ENCODE measurements at places on chromosomes 6 and 20.
A peak's percentile ranks its signal among the peaks of the same experiment; 100 is the strongest.

DNA sequence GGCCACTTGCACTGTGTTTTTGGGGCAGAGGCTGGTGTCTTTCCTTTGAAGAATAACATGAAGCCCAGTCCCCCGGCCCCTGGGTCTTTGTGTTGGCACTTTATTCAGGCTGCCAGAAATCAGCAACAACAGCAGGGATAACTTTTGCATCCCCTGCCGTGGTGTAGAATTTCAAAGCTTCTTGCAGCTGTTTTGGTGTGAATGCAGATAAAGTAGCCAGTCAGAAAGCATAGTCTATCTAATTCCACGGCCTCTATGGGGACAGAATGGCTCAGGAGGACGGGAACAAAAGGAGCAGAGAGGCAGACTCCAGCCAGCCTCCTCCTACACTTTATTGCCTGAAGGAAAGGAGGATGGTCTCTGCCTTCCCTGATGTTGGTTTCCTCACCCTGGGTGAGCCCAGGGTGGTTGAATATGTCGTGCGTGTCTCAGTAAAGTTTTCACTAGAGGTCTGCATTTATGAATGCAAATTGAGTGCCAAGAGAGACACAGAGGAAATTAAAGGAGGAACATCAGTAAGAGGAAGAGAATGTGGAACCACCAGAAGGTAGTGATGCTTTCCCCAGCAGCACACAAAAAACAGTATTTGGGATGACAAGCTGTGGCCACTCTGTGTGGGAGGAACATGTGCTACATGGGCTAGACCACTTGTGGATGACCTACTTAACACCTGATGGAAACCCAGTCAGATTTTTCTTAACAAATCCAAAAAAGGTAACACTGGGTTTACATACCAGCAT is 125.9 kb upstream of the TRAF3IP2 start:
- DNase-seq, result no peak

DNA sequence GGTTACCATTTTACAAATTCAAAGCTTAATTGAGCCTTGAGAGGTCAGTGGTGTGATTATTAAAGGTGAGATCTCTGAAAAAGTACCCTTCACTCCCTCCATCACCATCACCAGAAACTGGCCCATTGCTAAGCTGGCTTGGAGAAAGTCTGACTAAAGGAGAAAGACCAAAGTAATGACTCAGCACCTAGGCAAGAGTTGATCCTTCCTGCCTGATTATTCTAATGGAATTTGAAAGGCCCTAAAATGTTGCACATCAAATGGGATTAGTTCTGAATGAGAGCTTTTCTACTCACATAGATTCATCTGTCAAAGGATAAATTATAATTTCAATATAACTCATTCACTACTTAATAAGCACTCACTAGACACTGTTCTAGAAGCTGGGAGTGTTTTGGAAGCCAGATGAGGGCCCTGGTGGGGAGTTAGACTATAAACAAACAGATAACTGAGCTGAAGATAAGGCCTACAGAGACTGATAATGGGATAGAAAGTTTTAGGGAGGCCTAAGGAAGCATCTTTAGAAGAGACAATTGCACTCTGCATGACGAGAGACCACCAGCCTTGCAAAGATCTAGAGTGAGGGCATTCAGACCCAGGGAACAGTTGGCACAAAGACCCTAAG is 366.7 kb downstream of the SYNE1 start:
- DNase-seq, result no peak

DNA sequence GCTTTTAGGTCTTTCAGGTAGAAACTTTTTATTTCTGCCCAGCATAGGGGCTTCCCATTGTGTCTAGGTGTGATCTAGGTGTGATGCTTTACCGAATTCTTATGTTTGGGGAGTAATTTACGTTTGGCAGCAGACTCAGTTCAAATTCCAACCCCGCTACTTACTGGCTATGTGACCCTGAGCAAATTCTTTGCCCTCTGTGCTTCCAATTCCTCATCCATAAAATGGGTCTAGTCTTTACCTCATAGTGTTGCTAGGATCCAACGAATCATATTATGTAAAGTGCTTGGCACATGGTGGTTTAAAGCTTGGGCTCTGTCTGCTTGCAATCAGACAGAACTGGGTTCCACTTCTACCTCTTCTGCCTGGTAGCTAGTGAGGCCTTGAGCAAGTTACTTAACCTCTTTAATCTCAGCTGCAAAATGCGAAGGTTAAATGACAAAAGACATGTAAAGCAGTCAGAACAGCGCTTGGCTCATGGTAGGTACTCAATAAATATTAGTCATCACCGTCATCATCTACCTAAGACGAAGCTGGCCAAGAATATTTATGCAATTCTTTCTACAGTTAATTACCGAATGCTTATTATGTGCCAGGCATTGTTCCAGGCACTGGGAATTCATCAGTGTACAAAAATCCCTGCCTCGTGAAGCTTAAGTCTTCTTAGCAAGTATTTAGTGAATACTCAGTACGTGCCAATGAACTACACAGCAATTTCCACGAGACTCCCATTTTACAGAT is 1.0 kb downstream of the NSFL1C start:
- DNase-seq, result no peak

GRCh38 chr6:106927531-106928398 is 46.8 kb downstream of the CD24 start:
- peak; percentile 46 for DNase-seq

- DNase-seq, result no peak
Measured at GRCh38 chr6:17886891-17887290, 100.5 kb downstream of the KIF13A start.

GRCh38 chr20:13683833-13684232 is 45.1 kb upstream of the TASP1 start:
- DNase-seq, result no peak

Measured in NCI-H460 (cell line).